ENCODE measurements at places on chromosomes 7 and 10.

DNA sequence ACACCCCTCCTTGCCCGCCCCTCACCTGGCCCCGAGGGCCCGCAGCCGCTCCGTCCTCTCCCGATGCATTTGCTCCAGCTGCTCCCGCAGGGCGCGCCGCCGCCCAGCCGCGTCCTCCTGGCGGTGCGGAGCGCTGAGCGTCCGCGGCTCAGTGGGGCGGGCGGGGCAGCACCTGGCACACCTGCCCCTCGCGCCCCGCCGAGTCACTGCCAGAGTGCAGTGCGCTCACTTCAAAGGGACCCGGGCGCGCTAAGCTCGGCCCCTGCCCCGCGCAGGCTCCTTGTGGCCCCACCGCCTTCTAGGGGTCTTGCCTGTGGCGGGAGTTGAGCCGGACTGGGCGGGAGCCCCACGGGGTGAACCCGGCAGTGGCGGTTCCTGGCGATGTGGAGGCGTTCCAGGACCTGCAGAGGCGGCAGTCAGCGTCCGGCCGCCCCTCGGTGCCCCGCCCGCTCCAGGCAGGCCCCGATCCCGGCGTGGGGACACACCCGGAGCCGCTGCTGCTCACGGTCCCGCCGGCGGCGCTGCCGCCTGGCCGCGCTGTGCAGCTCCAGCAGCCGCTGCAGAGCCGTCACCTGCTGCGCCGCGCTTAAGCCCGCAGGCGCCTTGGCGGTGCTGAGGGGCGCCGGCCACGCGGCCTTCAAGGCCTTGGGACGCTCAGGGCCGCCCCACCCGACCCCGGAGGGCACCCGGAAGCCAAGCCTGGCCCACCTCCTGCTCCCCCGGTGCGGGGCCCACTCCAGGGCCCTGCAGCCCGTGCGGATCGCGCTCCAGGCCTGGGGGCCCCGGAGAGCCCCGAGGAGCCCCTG, 6.7 kb downstream of the ATP6V1F start:
- DNase-seq = peak; percentile 28

GRCh38 chr10:45461034-45461433, 87.0 kb downstream of the ALOX5 start:
- no peak for DNase-seq

- no peak for DNase-seq
Observed at GRCh38 chr10:26506736-26507135, 68.6 kb downstream of the APBB1IP start.

DNA sequence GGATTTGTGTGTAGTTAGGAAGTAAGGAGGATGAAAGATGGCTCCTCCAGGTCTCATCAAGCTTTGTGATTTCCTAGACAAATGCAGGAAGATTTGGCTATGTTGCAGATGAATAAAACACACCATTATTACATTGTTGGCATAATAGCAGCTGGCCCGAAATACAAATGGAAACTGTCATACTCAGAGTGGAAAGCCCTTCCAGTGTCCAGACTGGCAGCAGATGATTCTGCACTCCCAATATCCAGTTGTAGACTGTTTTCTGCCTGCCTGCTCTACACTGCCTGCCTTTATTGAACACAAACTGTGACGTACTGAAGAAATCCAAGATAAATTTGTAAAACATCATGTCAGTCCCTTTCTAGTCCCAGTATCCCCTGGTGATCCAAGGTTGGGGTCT, 99.7 kb upstream of the FZD1 start:
- no peak for DNase-seq

GRCh38 chr7:38315410-38315809, 42.0 kb upstream of the TARP start:
- DNase-seq = no peak

GRCh38 chr7:20114468-20114867, 102.7 kb downstream of the MACC1 start:
- no peak for DNase-seq

- DNase-seq = no peak
Observed at GRCh38 chr10:30730306-30730705, 100.8 kb upstream of the LYZL2 start.

- DNase-seq = no peak
Observed at GRCh38 chr10:127577376-127578258, 28.5 kb downstream of the NPS start.

DNA sequence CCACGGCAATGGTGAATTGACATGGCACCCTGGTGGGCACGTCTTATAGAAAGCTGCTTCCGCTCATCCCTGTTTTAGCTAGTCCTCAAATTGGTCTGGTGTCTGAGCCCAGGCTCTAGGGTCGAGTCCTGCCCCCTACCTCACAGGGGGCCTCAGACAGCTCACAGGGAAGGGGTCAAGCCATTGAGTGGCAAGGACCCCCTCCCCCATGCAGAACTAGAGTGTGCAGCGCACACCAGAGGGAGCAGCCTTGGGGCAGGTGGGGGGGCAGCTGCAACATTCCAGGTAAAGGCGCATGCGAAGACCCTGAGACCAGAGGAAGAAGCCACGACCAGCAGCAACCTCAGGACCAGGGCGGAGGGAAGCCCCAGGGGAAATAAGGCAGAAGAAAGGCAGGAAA, 240.4 kb upstream of the PPP2R2D start:
- no peak for DNase-seq

DNA sequence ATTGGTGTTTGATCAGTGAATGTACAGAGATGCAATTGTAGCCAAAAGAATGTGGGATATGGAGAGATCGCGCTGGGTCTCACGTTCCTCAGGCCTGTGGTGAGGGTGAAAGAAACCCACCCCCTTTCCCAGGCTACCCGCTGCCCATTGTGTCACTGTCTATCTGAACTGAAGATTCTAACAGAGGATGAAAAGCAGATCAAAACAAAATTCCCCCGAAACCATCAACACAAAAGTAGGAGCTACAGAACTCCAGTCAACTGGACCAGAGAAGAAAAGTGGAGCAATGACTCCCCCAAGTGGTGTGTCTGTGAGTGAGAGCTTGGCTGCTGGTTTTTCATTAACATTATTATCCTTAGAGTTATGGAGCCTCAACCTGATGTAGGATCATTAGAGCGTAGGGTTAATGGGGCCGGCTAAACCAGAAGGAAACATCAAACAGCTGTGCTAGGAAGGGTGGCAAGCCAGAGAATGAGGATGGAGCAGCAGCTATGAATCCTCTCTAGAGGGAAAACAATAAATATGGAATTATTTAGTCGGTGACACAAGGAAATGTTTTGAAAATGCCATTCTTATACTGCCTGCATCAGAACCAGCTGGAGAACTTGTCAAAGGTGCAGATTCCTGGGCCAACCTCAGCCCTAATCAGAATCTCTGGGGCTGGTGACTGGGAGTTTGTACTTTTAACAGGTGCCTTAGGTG, 38.3 kb downstream of the AKR1B1 start:
- DNase-seq = no peak

- no peak for DNase-seq
Observed at GRCh38 chr7:49563693-49564378, 209.6 kb upstream of the VWC2 start.

DNA sequence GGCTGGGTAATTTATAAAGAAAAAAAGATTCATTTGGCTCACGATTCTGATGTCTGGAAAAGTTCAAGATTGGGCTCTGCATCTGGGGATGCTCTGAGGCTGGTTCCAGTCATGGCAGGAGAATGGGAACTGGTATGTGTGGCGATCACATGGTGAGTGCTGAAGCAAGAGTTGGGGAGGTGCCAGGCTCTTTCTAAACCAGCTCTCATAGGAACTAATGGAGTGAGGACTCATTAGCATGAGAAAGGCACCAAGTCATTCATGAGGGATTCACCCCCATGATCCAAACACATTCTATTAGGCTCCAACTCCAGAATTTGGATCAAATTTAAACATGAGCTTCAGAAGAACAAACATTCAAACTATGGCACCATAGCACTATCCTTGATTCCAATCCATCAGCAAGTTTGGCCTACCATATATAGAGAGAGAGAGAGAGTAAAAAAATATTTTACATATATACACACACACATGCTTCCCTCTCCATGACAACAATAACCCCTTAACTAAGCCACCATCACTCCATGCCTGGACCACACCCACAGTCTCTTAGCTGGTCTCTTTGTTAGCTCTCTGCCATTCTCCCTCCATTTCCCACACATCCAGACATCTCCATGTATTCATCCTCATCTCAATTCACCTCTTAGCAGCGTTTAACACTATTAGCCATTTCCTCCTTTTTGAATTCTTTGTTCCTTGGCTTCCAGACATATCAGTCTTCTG, 57.9 kb downstream of the NPY start:
- DNase-seq = no peak
